ENCODE measurements at places on chromosomes 3 and 15. TPM values are rescaled to one million over a fixed set of nuclear protein-coding genes. Genes with fewer than 3 reads are reported as not detected.

DNA sequence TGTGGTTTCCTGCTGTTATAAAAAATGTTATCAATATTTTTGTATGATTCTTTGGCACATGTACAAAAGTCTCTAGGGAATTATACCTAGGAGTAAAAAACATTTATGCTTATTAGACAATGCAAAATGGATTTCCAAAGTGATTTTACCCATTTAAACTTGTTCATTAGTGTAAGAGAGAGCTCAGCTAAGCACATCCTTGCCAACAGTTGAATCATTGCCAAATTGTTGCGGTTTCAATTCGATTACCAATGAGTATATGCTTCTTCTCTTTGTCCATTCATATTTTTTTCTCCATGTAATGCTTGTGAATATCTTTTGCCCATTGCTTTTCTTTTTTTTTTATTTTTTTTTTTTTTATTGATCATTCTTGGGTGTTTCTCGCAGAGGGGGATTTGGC is 17.2 kb downstream of the CASR start:
- H3K27ac ChIP-seq: no peak overlapping the region
- H3K4me3 ChIP-seq: no peak overlapping the region
- peaks cover 11% of the 10 kb centered on the region for H3K27me3 ChIP-seq
- no peaks in the 10 kb centered on the region for H3K4me1 ChIP-seq

- no peaks in the 10 kb centered on the region for H3K36me3 ChIP-seq
- no peak overlapping the region for H3K27ac ChIP-seq
- peaks cover 23% of the 10 kb centered on the region for H3K4me1 ChIP-seq
- no peak for DNase-seq
- H3K27me3 ChIP-seq: no peaks in the 10 kb centered on the region
- H3K4me3 ChIP-seq: no peak overlapping the region
These were observed 953.1 kb downstream of the FHIT start for GRCh38 chr3:60298141-60298540.

DNA sequence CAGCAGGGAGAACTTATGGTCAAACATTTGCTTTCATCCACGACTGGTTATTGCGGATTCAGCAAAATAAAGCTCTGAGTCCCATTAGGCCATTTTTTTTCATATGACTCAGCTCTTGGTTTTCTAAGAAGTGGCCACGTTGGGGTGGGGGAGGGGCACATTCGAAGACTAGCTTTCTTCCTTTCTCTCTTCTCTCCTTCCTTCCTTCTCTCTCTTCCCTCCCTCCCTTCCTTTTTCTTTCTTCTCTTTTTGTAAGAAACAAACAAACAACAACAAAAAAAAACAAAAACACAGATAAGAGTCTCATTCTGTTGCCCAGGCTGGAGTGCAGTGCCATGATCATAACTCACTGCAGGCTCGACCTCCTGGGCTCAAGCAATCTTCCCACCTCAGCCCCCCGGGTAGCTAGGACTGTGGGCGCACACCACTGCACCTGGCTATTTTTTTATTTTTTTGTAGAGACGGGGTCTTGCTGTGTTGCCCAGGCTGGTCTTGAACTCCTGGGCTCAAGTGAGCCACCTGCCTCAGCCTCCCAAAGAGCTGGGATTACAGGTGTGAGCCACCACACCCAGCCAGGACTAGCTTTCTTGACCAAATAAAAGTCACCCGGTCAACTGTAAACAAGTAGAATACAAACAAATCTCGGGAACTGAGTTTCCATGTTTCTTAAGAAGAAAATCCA is 41.6 kb downstream of the ABCC5 start:
- H3K4me1 ChIP-seq: no peaks in the 10 kb centered on the region
- H3K36me3 ChIP-seq: peaks cover 38% of the 10 kb centered on the region
- no peaks in the 10 kb centered on the region for H3K27me3 ChIP-seq
- no peak overlapping the region for H3K4me3 ChIP-seq
- DNase-seq: no peak

The C3orf85 gene
- total RNA-seq: not detected

GRCh38 chr3:126897943-126898342 is 85.0 kb upstream of the PLXNA1 start:
- no peaks in the 10 kb centered on the region for H3K36me3 ChIP-seq
- no peak overlapping the region for H3K27ac ChIP-seq
- no peak for DNase-seq

The NR2E3 gene
- 0.56 TPM for total RNA-seq

- peak overlapping the region; percentile 91 for H3K27ac ChIP-seq
- peaks cover 20% of the 10 kb centered on the region for H3K36me3 ChIP-seq
- H3K4me1 ChIP-seq: peaks cover 38% of the 10 kb centered on the region
- peak overlapping the region; percentile 32 for H3K4me3 ChIP-seq
- peak; percentile 81 for DNase-seq
- H3K27me3 ChIP-seq: no peaks in the 10 kb centered on the region
These were observed 8.4 kb downstream of the GOLM2 start for GRCh38 chr15:44296625-44297524.

The TCAIM gene
- 20.4 TPM for total RNA-seq

GRCh38 chr15:88341006-88341405 is 84.5 kb upstream of the NTRK3 start:
- no peaks in the 10 kb centered on the region for H3K27me3 ChIP-seq
- no peaks in the 10 kb centered on the region for H3K36me3 ChIP-seq
- H3K4me3 ChIP-seq: no peak overlapping the region
- no peak for DNase-seq
- H3K27ac ChIP-seq: no peak overlapping the region

GRCh38 chr15:45376967-45377608 is 1.3 kb downstream of the GATM start:
- H3K36me3 ChIP-seq: no peaks in the 10 kb centered on the region
- H3K4me3 ChIP-seq: peak overlapping the region; percentile 84
- no peak for DNase-seq
- peaks cover 34% of the 10 kb centered on the region for H3K27me3 ChIP-seq
- peaks cover 9% of the 10 kb centered on the region for H3K4me1 ChIP-seq
- no peak overlapping the region for H3K27ac ChIP-seq

DNA sequence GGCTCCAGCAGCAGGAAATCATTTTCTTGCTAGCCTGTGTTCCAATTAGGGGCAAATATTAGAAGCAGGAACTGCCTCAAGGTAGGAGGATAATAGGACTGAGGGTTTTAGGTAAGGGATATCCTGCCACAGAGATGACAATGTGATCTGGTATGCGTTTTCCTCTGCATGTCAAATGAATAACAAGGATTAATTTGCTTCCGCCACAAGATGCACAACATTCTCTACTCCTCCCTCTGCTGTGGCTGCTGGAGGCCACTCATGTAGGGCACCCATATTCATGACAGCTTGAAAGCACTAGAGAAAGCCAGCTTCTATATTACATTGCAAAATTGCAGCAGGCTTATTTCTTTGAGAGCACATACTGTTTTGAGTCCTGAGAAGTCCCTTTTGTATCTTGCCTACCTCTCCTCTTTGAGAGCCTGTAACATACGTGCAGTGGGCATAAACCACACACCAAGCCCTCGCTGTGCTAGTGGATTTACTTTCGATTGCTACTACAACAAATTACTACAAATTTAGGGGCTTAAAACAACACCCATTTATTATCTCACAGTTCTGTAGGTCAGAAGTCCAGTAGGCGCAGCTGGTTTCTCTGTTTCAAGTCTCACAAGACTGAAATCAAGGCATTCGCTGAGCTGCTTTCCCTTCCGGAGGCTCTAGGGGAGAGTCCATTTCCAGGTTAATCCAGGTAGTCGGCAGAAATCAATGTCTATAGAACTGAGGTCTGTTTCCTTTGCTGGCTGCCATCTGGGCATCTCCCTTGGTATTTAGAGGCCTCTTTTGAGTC is 5.9 kb upstream of the CD47 start:
- H3K4me1 ChIP-seq: peaks cover 1% of the 10 kb centered on the region
- H3K27ac ChIP-seq: no peak overlapping the region
- no peaks in the 10 kb centered on the region for H3K27me3 ChIP-seq
- H3K4me3 ChIP-seq: no peak overlapping the region
- no peaks in the 10 kb centered on the region for H3K36me3 ChIP-seq

- peaks cover 15% of the 10 kb centered on the region for H3K4me1 ChIP-seq
- H3K36me3 ChIP-seq: peaks cover 7% of the 10 kb centered on the region
- H3K27me3 ChIP-seq: no peaks in the 10 kb centered on the region
- DNase-seq: no peak
- no peak overlapping the region for H3K4me3 ChIP-seq
These were observed 39.3 kb downstream of the TRAK1 start for GRCh38 chr3:42130329-42131070.

- no peaks in the 10 kb centered on the region for H3K4me1 ChIP-seq
- no peak overlapping the region for H3K4me3 ChIP-seq
- H3K27ac ChIP-seq: no peak overlapping the region
- no peaks in the 10 kb centered on the region for H3K36me3 ChIP-seq
- no peaks in the 10 kb centered on the region for H3K27me3 ChIP-seq
These were observed 33.9 kb downstream of the GRK7 start for GRCh38 chr3:141796889-141797781.

- peak; percentile 40 for DNase-seq
- H3K27ac ChIP-seq: no peak overlapping the region
- no peaks in the 10 kb centered on the region for H3K36me3 ChIP-seq
- no peak overlapping the region for H3K4me3 ChIP-seq
- no peaks in the 10 kb centered on the region for H3K27me3 ChIP-seq
These were observed 1163.5 kb downstream of the ROBO1 start for GRCh38 chr3:78604341-78604740.

DNA sequence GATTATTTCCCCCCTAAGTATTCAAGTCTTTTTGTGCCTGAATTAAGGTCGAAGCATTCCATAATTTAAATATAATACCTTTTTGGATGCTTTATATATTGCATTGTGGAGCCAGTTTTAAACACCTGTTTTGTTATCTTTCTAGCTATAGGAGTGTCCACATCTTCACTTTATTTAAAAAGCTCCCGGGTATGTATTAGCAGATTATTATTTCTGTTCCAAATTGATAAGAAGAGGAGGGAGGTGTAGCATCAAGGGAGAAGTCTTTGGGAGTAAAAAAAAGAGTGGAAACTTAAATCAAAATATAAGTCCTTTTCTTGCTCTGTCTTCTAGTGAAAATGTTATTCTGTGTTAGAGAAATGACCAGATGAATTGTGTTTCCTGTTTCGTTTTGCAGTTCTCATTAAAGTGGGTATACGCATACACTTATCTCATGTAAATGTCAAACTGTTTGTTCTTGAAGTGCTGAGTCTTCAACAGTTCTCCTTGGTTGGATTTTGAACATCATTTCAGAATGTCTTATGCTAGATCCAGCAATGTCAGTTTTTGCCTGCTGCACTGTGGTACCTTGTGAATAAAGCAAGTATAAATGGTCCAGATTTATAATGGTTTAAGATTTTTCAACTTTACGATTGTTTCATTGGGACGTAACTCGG is 105.8 kb downstream of the FNDC3B start:
- DNase-seq: no peak
- H3K36me3 ChIP-seq: peaks cover 14% of the 10 kb centered on the region
- H3K27ac ChIP-seq: no peak overlapping the region
- no peaks in the 10 kb centered on the region for H3K27me3 ChIP-seq

The ZNF501 gene
- 0.40 TPM for total RNA-seq

The CYP1A2 gene
- total RNA-seq: not detected

- no peak overlapping the region for H3K4me3 ChIP-seq
These were observed 23.1 kb upstream of the PDCD6IP start for GRCh38 chr3:33775363-33775762.

Data from MCF 10A (cell line).